ENCODE measurements at places on chromosomes 4 and X.

DNA sequence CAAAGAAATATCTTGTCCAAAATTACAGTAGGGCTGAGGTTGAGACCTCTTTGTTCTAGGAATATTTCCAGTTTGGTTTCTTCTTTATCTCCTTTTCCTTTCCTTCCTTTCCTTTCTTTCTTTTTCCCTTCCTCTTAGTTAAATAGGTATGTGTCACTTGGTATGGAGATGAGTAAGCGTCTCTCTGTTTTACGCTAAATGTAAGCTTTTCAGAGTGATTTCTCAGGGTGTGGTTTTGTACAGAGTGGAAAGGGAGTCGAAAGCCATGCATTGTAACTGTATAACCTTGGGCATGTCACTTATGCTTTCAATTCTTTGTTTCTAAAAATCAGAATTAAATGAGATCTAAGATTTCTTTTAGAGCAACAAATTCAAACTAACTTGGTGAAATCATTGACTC lies 54.8 kb downstream of the TLL1 start:
- DNase-seq: no peak

- no peak for DNase-seq
Measured at GRCh38 chrX:125248931-125249330, 70.7 kb upstream of the TEX13C start.

DNA sequence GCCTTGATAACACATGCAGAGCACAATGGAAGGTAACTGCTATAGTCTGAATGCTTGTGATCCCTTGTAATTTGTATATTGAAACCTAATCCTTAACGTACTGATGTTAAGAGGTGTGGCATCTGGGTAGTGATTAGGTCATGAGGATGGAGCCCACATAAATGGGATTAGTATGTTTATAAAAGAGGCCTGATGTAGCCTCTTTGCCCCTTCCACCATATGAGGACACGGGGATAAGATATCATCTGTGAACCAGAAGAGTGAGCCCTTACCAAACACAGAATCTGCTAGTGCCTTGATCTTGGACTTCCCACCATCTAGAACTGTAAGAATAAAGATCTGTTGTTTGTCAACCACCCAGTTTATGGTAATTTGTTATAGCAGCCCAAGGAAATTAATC lies 1074.2 kb upstream of the INTU start:
- DNase-seq: no peak

DNA sequence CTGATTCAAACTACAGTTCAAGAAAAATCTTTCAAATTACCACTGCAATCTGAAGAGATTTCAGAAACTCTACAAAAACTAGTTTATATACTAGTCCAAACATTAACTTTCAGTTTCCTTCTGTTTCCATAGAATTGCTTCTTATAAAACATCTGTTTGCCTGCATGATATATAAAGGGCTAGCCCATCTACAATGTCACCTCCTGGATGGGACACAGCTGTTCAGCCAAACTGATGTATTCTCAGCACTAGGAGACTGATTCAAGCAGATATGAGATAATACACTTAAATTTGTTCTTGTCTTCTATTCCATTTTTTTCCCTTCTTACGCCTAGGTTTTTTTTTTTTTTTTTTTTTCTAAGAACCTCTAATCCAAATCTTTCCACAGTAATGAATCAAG lies 1569.7 kb upstream of the IGFBP7 start:
- no peak for DNase-seq

DNA sequence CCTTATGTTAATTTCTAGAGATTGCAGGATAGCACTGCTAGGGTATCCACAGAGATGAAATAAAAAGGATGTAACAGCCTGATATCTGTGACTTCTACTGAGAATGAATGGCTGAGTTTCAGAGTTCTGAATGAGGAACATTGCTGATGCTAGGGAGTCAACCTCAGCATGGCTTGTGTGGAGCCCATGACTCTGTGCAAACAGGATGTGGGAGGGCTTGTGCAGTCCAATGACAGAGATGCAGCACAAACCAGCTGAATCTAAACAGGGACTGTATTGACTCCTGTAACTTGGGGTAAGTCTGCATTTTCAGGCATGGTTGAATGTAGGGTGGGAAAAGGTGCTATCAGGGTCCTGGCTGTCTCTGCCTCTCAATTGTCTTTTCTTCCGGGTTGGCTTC lies 5.3 kb upstream of the RASL11B start:
- no peak for DNase-seq

- no peak for DNase-seq
Measured at GRCh38 chr4:109969919-109970318, 57.2 kb downstream of the EGF start.

GRCh38 chrX:7921750-7922149 lies 5.5 kb downstream of the PNPLA4 start:
- no peak for DNase-seq

- DNase-seq: no peak
Measured at GRCh38 chr4:95563638-95564337, 15.0 kb upstream of the UNC5C start.

GRCh38 chrX:129641941-129642340 lies 12.8 kb downstream of the APLN start:
- no peak for DNase-seq

DNA sequence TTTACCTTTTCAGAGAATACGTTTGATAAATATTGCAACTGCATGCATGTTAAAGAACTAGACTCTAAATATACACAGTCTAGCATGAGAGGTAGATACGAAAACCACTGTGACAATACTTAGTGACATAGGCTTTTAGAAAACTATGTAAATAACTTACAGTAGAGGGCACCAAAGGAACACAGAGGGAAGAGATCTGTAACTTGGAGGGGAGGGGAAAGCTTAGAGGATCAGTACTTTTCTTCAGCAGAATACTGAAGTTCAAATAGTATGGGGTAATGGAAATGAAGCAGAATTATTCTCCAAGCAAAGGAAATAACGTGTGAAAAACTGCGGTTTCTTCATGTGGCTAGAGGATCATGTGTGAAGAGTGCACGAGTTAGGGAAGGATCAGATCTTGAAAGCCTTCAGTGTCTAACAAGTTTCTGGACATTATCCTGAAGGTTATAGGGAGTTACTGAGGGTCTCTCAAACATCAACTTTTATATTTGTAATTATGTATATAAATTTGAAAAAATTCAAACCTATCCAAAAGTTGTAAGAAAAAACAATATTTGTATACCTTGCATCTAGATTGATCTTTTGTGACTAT lies 264.3 kb downstream of the NPFFR2 start:
- no peak for DNase-seq

GRCh38 chrX:74980802-74981201 lies 55.5 kb upstream of the NEXMIF start:
- no peak for DNase-seq

- DNase-seq: no peak
Measured at GRCh38 chr4:31083456-31083855, 363.3 kb downstream of the PCDH7 start.

DNA sequence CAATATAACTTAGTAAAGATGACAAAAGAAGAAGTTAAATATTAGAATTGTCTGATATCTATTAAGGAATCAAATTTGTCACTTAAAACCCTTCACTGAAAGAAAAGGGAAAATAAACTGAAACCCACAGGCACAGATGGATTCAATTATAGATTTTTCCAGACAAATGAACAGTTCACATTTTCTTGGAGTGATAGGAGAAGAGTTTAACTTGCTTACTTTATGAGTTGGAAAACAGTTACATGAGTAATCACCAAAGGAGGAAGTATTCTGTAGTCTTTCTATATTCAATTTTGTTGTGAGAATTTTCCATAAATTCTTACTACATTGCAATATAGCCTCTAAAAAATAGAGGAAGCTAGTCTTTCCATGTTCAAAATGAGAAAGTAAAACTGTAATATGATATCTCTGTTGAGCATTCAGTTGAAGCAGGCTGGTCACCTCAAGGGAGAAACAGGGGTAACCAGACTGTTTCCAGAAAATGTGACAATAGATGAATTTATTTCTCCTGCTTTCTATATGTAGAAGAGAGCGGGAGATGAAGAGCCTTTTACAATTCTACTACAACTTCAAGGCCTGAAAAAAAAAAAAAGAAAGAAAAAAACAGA lies 330.3 kb upstream of the EPHA5 start:
- no peak for DNase-seq

DNA sequence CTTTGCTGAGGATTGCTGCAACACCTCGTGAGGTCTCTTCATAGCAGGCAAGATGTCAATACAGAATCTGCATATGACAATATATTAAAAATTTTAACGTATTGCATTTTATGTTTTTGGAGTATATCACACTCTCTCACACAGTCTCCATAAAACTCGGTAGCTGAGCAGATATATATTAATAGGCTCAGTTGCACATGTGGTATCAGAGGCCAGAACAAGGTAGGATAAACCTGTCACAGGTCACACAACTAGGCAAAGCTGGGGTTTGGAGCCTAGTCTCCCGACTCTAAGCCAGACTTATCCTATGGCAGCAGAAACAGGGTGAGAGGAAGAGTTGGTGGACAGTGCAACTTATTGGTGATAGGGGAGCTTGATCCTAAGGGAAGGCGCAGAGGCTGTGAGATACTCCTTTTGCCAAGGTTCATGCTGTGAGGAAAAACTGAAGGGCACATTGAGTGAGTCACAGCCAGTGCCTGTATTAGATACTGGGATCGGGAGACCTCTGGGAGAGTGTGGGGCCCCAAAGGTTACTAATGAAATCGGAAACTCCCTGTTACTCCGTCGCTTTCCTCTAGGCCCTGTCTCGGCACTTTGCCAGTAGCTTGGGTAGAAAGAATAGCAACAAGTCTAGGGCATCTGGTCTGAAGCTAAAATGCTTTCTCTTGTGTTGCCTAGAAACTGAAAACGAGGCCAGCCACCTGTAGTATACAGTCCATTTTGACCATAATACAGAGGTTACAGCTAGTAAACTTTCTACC lies 195.7 kb downstream of the ARHGAP10 start:
- DNase-seq: peak; percentile 10

DNA sequence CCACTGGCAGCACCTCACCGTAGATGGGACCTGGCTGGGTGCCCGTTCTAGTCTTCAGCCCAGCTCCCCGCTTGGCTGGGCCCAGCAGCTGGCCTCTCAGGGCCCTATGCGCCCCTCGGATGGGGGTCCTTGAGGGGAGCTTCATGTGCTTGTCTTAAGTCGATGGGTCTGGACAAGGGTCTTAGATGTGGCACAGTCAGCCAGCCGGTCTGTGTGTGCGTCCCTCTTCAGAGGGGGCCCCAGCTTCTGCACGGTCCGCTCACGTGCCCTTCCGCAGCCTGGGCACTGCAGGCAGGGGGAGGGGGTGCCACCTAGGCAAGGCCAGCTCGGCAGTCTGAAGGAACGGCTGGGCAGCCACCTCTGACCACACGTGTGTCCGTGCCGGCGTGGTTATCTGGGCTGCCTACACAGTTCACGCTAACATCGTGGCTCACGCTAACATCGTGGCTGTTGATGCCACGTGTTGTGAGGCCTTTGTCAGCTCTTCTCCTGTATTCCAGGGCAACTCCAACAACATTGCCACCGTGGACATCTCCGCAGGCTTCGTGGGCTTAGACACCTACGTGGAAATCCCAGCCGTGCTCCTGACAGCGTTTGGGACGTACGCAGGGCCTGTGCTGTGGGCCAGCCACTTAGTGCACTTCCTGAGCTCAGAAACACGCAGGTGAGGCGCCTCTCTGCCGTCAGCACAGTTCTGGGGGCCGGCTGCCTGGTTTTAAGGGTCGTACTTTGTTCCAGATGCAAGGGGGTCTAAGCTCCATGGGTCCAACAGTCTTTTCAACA lies 34.5 kb downstream of the PIGG start:
- no peak for DNase-seq

DNA sequence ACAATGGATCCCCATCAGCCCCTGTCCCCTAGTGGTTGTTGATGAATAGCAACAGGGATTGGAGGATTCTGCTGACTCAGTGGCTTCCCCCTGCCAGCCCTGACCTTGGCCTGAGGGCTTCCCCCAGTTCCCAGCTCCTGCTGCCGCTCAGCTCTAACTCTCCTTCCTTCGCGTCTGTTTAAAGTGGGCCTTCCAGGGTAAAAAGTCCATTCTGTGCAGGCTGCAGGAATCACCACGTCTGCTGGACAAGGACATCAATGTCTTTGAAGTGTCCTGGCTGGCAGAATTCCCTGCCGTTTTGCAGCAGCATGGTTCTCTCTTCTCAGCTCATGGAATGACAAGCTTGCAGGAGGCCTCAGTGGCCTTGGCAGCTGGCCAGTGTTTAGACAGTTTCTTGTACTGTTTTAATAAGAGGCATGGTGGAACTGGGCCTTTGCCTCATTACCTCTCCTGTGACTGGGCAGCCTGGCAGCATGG lies 152.5 kb upstream of the STX18 start:
- no peak for DNase-seq

DNA sequence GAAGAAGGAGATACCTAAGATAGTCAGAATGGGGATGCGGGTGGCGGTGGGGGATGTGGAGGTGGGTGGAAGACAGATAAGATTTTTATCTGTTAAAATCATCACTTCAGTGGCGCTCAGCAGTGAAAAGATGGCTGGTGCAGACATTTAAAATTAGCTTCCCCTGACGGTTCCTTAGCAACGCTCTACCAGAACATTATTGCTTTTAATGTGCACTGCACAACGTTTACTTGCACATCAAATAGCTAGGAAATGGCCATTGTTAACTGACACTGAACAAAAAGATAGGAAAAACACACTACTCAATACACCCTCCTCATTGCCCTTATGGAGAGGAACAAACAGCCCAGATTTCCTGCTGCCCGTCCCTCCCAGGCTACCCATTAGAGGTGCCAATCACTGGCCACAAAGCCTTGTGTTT lies 61.0 kb upstream of the FTHL17 start:
- no peak for DNase-seq

GRCh38 chr4:187910741-187911140 lies 84.8 kb upstream of the ZFP42 start:
- no peak for DNase-seq

DNA sequence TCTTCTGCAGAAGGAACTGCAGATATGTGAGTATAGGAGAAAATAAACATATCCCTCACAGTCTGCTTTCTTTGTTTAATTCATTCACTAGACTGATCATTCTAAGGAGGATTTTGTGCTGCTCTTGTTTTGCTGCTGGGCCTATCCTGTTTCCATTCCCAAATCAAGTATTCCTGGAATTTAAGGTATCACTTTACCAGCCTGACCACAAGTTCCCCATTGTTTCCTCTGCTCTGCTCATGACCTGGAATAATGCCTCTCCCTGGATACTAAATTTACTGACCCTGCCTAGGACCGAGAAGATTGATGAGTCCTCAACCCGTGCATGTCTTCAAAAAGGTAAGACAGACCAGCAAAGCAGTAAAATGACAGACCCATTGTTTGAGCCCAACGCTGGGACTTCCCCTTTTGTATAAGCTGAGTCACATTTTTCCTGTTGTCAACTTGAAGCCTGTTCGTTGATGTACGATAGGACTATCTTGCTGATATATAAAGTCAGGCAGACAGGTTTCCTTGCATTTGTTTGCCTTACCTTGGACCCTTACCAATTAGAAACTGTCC lies 85.5 kb upstream of the TET2 start:
- DNase-seq: no peak

DNA sequence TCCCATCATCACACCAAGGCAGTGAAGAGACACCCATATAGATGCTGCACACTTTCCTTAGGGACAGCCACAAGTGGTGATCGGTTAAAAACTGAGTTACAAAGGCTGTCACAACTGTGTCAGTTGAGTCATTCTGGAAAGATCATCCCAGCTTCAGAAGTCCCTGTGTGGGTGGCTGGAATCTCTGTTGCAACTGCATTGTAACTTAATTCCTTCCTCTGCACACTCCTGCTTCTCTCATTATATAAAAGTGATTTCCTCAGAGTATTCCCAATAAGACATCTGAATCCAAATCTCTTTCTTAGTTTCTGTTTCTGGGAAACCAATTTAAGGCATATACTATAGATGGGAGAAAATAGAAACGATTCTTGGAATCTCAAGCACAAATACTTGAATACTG lies 88.1 kb downstream of the FSTL5 start:
- no peak for DNase-seq

- DNase-seq: no peak
Measured at GRCh38 chrX:124234348-124234747, 98.1 kb upstream of the TEX13D start.

- DNase-seq: no peak
Measured at GRCh38 chrX:2712428-2712827, 21.3 kb downstream of the CD99 start.
